Iris pigment epithelial cell (primary cell): ENCODE measurements at places on chromosomes 7 and 10.
A peak's percentile ranks its signal among the peaks of the same experiment; 100 is the strongest.

- no peak for DNase-seq
Observed at GRCh38 chr10:27020243-27020642, 80.1 kb downstream of the ANKRD26 start.

GRCh38 chr10:6230315-6230714 is 27.6 kb downstream of the PFKFB3 start:
- DNase-seq, result no peak

- peak; percentile 44 for DNase-seq
Observed at GRCh38 chr10:132939957-132940790, 2.2 kb downstream of the CFAP46 start.

DNA sequence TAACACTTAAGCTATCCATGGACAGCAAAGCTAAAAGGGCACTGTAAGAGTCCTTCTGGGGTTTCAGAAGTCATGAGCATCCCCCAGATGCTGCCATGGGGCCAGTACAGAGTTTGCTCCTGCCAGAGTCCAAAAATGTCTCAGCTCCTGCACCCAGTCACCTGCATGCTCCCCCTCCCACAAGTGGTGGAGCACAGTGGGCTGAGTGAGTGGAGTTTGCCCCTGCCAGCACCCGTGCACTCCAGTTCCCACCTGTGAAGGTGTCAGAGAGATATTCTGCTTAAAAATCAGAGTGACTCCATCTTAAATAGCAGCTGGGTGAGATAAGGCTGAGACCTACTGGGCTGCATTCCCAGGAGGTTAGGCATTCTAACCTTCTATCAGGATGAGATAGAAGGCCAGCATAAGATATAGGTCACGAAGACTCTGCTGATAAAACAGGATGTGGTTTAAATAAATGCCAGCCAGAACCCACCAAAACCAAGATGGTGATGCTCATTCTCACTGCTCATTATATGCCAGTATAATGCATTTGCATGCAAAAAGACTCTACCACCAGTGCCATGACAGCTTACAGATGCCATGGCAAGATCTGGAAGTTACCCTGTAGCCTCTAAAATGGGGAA is 140.1 kb upstream of the ZNF92 start:
- DNase-seq, result no peak

DNA sequence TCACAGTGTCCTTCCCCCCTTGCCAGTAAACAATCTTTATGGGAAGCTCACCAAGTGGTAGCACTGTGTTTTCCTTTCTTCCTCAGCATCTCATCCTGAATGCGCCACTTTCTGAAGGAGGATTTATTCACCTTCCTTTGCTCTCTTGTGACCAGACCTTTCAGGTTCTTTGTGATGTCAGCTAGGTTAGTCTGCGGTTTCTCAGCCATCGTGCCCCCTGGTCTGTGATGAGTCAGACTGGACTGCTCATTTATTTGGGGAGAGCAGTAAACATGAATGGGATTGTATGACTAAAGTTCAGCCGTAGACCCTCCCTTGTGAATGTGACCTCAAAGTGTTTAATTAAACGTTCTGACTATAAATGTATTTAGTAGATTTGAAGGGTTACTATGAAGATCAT is 235.1 kb upstream of the CELF2 start:
- DNase-seq, result peak; percentile 83

GRCh38 chr7:3117488-3118231 is 74.0 kb upstream of the CARD11 start:
- no peak for DNase-seq

DNA sequence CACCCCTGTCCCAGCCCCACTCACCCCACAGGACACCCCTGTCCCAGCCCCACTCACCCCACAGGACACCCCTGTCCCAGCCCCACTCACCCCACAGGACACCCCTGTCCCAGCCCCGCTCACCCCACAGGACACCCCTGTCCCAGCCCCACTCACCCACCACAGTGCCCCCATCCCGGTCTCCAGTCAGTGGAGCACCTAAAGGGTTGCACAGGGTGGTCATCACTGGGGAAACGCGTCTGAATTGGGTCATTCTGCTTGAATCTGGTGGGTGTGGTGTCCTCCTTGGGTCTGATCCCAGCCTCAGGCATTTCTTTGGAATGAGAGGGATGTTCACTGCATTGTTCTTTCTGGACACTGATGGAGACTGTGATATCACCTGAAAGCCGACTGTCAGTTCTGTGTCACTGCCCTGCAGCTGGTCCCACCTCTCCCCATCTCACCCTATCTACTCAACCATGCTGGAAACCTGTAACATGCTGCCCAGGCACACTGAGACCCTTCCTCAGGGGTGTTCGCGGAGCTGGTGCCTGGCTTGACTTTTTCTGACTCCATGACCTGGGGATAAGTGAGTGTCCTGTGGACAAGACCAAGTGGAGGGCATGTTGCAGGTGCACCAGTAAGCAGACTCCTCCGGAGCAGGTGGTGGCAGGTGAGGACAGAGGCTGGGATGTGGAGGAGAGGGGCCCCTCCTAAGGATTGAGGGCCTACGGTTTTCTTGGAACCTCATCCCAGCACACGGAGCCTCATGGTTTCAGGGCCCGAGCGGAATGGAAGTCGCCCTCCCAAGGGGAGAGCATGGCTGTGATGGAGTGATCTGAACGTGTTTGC is 262.5 kb upstream of the PPP2R2D start:
- no peak for DNase-seq

DNA sequence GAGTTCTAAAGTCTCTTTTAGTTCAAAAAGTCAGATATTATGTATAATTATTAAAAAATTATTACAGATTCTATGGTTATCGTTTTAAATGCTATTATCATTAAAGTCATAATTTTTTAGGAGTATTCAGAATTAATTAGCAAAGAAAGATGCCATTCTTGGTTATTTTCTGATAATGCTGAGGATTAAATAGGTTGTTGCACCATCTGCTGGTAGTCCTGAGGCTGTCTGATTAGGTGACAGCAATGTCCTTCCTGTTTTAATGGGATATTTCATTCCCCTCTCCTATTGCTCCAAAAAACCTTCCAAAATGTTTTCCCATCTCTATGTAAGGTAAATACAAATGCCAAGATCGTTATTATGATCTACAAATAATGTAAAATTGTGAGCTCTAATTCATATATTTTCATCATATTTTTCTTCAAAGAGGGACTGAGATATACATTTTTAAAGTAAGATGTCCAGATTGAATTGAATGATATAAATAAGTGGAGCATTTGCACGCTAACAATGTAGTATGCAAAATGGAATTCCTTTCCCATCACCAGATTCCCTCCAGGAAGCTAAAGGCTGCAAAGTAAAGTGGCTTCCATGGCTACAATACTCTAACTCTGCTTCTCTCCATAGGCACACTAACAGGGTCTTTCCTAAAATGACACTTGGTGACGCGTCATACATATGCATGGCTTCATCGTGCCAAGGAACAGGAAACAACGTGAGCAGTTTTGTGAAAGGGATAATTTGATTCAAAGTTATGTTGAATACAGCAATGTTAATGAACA is 58.8 kb upstream of the AKR1E2 start:
- DNase-seq, result peak; percentile 62

- no peak for DNase-seq
Observed at GRCh38 chr7:28382144-28382543, 30.2 kb upstream of the CREB5 start.
